ENCODE measurements at places on chromosomes 7 and 10. TPM values are rescaled to one million over a fixed set of nuclear protein-coding genes. Genes with fewer than 3 reads are reported as not detected.

Gene UPK3B
- not detected for total RNA-seq

Gene EPHA1
- not detected for total RNA-seq

Gene TRPV6
- total RNA-seq: not detected

Gene LIPA
- total RNA-seq: 63.2 TPM

Gene ZNF107
- total RNA-seq: 2.0 TPM

Gene CLRN3
- not detected for total RNA-seq

Gene ASAH2
- 7.3 TPM for total RNA-seq

Gene TMEM236
- under 0.01 TPM for total RNA-seq

Gene VWA2
- total RNA-seq: not detected

Gene LRRC18
- total RNA-seq: not detected

Gene BMI1
- total RNA-seq: 36.8 TPM

Gene IL15RA
- total RNA-seq: 16.4 TPM

Gene INHBA
- 1.4 TPM for total RNA-seq

Gene OR6B1
- total RNA-seq: not detected

Gene MALRD1
- total RNA-seq: not detected

Gene NUTM2A
- not detected for total RNA-seq

Gene ASB10
- not detected for total RNA-seq

Gene LLCFC1
- not detected for total RNA-seq

Gene LSM5
- total RNA-seq: 12.8 TPM

Gene RSPH10B
- not detected for total RNA-seq

Gene TLX1
- total RNA-seq: not detected

Gene ITIH5
- not detected for total RNA-seq

Gene NRG3
- not detected for total RNA-seq

Measured in cardiac atrium fibroblast (primary cell).